Activated B cell treated with CpG ODN at 0.5 μM for 24 hours (primary cell): ENCODE measurements at places on chromosomes 5 and 9. TPM values are rescaled to one million over a fixed set of nuclear protein-coding genes. Genes with fewer than 3 reads are reported as not detected.

SMIM33 gene
- total RNA-seq, result not detected in 2 replicates

SCGB3A1 gene
- total RNA-seq, result not detected in 2 replicates

CDO1 gene
- total RNA-seq, result not detected in 2 replicates

C5 gene
- total RNA-seq, result 3.2 and 3.5 TPM in 2 replicates

TAF11L5 gene
- not detected in 2 replicates for total RNA-seq

C9orf50 gene
- total RNA-seq, result not detected in 2 replicates

DNA sequence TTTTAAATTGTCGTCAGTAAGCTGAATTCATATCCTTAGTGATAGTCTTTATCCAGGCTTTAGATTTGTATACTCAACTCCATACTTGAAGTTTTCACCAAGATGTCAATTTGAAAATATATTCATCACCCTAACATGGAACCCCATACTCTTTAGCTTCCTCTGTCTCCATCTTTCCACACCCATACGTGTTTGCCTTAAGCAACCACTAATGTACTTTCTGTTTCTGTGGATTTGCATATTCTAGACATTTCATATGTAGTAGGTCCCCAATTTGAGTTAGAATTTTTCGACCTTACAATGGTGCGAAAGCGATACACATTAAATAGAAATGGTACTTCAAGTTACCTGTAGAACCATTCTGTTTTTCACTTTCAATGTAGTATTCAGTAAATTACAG, 65.2 kb downstream of the NSD1 start:
- H3K36me3 ChIP-seq, result peaks cover 66% of the 10 kb centered on the region
- no peak overlapping the region for H3K27ac ChIP-seq
- DNase-seq, result no peak
- peaks cover 15% of the 10 kb centered on the region for H3K4me1 ChIP-seq

GRCh38 chr9:16406526-16407225, 463.8 kb downstream of the BNC2 start:
- no peak overlapping the region for H3K27ac ChIP-seq
- H3K4me3 ChIP-seq, result no peak overlapping the region
- no peak for DNase-seq
- H3K4me1 ChIP-seq, result no peaks in the 10 kb centered on the region

DNA sequence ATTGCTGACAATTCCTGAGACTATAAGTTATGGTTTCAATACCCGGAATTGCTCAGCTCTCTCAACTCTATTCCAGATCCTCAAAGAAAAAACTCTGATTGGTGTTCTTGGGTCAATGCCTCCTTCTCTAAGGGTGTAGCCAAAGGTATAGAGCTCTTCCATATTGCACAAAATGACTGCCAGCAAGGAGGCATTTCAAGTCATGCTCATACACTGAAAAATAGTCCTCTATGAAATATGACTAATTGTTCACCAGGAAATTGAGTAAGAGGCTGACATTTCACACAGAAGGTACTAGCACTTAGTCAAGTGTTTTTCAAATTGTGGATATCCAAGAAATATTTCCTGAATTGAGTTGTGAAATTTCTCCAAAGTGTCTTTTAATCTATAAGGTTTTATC, 111.1 kb upstream of the KLF9 start:
- peaks cover 2% of the 10 kb centered on the region for H3K36me3 ChIP-seq
- no peak overlapping the region for H3K27ac ChIP-seq
- H3K4me1 ChIP-seq, result no peaks in the 10 kb centered on the region
- peaks cover 11% of the 10 kb centered on the region for H3K27me3 ChIP-seq

- no peak overlapping the region for H3K4me3 ChIP-seq
- H3K36me3 ChIP-seq, result no peaks in the 10 kb centered on the region
- no peak overlapping the region for H3K27ac ChIP-seq
Observed at GRCh38 chr5:21085791-21086190, 1097.8 kb upstream of the CDH18 start.

DNA sequence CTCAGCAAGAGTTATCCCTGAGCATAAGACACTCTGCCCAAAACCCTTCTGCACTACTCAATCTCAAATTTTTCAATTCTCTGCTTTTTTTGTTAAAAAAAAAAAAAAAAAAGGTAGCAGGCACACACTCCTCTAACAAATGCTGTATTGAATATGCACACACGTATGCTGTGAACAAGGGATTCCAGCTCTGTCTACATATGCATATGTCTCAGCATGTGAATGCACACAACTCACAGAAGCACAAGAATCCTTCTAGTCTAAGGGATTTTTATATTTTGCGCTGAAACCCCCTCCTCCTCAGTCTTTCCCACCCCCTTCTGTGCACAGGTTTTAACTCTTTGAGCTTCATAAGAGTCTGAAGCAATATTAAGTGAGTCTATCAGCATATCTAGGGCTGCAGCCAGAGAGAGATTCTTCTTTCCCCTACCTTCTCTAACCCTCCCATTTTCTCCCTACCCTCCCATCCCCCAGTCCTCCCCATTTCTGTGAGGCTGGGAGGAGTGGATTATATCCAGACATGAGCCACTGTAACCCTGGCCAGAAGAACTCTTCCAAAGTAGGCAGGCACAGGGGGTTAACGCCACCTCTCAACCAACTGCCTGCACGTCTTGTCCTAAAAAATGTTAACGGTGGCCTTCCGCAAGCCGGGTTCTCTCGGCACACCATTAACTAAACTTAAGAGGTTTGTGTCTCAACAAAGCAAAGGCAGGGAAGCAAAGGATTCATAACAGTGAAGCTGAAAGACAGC, 1.0 kb downstream of the GABRB2 start:
- H3K4me1 ChIP-seq, result peaks cover 23% of the 10 kb centered on the region
- H3K36me3 ChIP-seq, result no peaks in the 10 kb centered on the region
- DNase-seq, result no peak
- H3K4me3 ChIP-seq, result peak overlapping the region; percentile 83
- peaks cover 44% of the 10 kb centered on the region for H3K27me3 ChIP-seq

DNA sequence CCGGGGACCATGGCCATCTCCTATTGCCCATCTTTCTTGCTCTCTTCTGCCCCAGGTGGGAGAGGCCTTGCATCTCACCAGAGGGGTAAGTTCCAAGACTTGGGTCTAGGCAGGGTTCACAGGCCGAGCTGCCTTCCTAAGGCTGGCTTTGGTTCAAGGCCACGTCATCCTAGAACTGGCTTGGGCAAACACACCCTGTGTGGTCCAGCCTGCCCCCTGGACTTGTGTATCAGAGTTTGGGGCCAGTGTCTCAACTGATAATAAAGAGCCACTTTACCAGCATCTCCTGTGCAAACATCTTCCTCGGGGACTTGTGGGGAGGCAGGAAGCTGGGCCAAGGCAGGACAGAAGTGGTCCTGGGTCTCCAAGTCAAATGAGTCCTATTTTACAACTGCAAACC, 17.8 kb downstream of the BOD1 start:
- no peaks in the 10 kb centered on the region for H3K4me1 ChIP-seq
- H3K36me3 ChIP-seq, result peaks cover 31% of the 10 kb centered on the region
- H3K27ac ChIP-seq, result no peak overlapping the region
- no peak overlapping the region for H3K4me3 ChIP-seq
- H3K27me3 ChIP-seq, result no peaks in the 10 kb centered on the region

DNA sequence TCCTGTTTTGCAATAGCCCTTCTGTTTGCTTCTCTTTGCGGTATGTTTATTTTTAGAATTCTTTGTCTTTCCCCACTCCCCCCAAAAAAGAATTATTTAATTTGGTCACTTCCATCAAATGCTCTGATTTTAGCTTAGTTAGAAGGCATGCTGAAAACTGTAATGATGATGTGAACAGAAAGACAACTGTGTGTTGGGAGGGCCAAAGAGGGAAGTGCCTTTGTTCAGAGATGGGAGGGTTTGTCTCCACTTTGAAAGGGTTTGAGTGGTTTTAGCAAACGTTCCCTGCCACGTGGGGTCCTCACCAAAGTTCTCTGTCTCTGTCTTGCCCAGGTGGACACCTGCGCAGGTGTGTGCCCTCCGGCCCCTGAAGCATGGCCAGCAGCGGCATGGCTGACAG, 41.9 kb downstream of the SYK start:
- no peaks in the 10 kb centered on the region for H3K27me3 ChIP-seq
- peaks cover 63% of the 10 kb centered on the region for H3K36me3 ChIP-seq
- H3K4me3 ChIP-seq, result no peak overlapping the region
- no peak for DNase-seq
- H3K4me1 ChIP-seq, result peaks cover 18% of the 10 kb centered on the region

- peaks cover 4% of the 10 kb centered on the region for H3K27me3 ChIP-seq
- H3K27ac ChIP-seq, result no peak overlapping the region
- no peaks in the 10 kb centered on the region for H3K36me3 ChIP-seq
- H3K4me3 ChIP-seq, result no peak overlapping the region
Observed at GRCh38 chr5:66660396-66660795, 64.2 kb downstream of the MAST4 start.

GRCh38 chr5:143134269-143134668, 269.2 kb downstream of the NR3C1 start:
- H3K27ac ChIP-seq, result no peak overlapping the region
- H3K36me3 ChIP-seq, result peaks cover 14% of the 10 kb centered on the region
- no peaks in the 10 kb centered on the region for H3K27me3 ChIP-seq
- H3K4me1 ChIP-seq, result peaks cover 7% of the 10 kb centered on the region
- H3K4me3 ChIP-seq, result no peak overlapping the region
- DNase-seq, result no peak

- H3K27ac ChIP-seq, result peak overlapping the region; percentile 93
- H3K4me3 ChIP-seq, result peak overlapping the region; percentile 76
- peaks cover 52% of the 10 kb centered on the region for H3K36me3 ChIP-seq
- DNase-seq, result peak; percentile 31
- peaks cover 97% of the 10 kb centered on the region for H3K4me1 ChIP-seq
Observed at GRCh38 chr5:159050316-159051143, 49.2 kb downstream of the EBF1 start.

DNA sequence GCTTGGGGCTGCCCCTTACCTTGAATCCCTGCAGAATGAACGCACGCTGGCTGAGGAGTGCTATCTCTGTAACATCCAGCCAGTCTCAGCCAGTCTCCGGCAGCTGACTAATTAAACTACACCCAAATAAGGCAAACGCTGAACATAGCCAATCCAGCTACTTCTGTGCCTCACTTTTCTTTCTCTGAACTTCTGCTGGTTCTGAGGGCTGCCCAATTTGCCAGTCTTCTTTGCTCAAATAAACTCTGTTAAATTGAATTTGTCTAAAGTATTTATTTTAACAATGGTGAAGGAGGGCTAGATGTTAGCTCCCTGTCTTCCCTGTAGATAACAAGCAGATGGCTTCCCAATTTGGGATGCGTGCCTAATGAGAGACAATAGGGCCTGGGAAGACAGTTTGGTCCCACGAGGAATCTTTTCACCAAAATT, 154.0 kb upstream of the NFIL3 start:
- DNase-seq, result no peak
- H3K36me3 ChIP-seq, result no peaks in the 10 kb centered on the region
- H3K27ac ChIP-seq, result no peak overlapping the region

GRCh38 chr5:150301170-150301505, 1.6 kb downstream of the ARSI start:
- no peak overlapping the region for H3K27ac ChIP-seq
- H3K36me3 ChIP-seq, result no peaks in the 10 kb centered on the region

DNA sequence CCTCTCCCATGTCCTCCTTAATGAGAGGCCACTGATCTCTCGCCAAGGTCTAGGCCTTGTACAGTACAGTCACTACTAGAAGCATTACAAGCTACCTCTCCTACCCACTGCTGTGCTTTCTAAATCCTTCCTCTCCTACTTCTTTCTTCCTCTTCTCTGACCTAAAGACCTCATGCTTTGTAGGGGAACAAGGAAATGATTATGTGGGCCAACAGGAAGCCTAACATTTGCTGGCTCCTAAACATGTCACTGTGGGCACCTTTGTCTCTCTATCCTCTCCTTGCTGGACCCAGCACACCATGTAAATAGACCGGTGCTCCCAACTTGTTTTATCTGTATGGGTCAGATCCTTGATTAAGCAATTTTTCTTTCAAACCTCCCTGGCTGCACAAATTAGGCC, 16.7 kb downstream of the SLC28A3 start:
- H3K36me3 ChIP-seq, result peaks cover 2% of the 10 kb centered on the region
- H3K4me3 ChIP-seq, result no peak overlapping the region
- no peaks in the 10 kb centered on the region for H3K4me1 ChIP-seq
- DNase-seq, result no peak
- no peak overlapping the region for H3K27ac ChIP-seq

DNA sequence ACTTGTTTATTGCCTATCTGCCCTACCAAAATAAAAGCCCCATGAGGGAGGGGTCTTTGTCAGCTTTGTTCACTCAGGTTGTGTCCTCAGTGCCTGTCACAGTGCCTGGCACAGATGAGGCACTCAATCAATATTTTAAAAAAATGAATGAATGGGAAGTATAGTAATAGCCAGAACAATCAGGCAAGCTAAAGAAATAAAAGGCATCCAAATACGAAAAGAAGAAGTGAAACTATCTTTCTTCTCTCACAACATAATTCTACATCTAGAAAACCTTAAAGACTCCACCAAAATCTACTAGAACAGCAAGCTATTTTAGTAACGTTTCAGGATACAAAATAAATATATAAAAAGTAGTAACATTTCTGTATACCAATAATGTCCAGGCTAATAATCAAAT, 37.8 kb upstream of the C5orf63 start:
- DNase-seq, result no peak
- no peak overlapping the region for H3K27ac ChIP-seq

DNA sequence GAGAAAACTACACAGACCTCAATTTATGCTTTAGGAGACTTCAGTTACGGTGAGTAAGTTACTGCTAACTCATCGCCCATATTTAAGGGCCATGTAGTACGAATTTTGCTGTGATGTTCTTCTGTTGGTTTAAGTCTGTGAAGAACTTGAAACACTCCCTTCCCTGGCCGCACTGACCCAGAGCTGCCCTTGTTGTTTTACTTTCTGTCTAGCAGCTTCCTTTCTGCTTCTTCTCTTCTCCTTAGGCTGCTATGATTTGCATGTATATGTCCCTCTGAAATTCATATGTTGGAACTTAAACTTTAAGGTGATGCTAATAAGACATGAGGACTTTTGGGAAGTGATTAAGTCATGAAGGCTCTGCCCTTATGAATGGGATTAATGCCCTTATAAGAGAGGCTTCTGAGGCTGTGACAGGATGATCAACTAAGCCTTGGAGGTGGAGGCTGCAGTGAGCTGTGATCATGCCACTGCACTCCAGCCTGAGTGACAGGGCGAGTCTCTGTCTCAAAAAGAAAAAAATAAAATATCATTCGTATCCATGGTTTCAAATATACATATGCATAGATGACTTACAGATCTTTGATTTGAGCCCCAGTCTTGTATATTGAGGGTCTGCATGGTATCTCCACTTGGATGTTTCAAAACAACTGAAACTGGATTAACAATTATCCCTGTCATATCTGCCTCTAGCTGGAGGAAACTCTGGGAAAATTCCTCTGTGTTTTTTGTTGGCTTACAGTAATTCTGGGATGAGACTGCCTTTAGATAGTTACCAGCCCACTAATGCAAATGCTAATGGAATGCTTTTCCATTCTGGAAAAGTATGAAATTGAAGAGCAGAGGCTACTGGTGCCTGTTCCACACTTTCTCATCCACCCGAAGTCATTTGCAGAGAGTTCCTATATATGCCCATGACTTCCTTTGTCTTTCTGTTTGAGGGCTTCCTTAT, 263.4 kb upstream of the ACTBL2 start:
- H3K4me1 ChIP-seq, result no peaks in the 10 kb centered on the region
- no peak for DNase-seq
- H3K36me3 ChIP-seq, result no peaks in the 10 kb centered on the region
- H3K27me3 ChIP-seq, result peaks cover 4% of the 10 kb centered on the region
- H3K4me3 ChIP-seq, result no peak overlapping the region
